ENCODE measurements at places on chromosomes 2 and 18.

GRCh38 chr2:145906354-145906753 lies 1386.4 kb upstream of the ZEB2 start:
- no peak for DNase-seq

GRCh38 chr2:140023291-140023690 lies 1243.1 kb upstream of the NXPH2 start:
- no peak for DNase-seq

DNA sequence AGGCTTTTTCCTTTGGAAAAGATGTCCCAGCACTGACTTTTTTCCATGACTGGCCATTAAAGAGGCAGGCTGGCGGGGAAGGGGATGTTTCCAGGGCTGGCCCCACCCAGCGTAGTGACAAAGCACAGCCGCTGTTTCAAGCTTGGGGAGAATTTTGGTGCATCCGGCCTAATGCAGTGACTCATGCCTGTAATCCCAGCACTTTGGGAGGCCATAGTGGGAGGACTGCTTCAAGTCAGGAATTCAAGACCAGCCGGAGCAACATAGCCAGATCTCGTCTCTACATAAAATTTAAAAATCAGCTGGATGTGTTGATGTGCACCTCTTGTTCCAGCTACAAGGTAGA lies 78.0 kb upstream of the SH3BP4 start:
- DNase-seq, result no peak

GRCh38 chr2:165313509-165313908 lies 74.3 kb downstream of the SCN2A start:
- DNase-seq, result no peak

DNA sequence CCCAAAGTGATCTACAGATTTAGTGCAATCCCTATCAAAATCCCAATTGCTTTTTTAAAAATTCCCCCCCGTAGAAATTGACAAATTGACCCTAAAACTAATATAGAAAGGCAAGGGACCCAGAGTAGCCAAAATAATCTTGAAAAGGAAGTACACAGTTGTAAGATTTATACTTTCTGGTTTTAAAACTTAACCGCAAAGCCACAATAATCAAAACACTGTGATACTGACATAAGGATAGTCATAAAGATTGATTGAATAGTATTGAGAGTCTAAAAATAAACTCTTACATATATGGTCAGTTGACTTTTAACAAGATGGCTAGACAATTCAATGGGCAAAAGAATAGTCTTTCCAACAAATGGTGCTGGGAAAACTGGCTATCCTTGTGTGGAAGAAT lies 58.7 kb upstream of the GAREM2 start:
- no peak for DNase-seq

- DNase-seq, result no peak
These were observed 105.5 kb downstream of the THADA start for GRCh38 chr2:43490252-43490786.

All from right kidney (tissue), 9 donors.